ENCODE measurements at places on chromosomes 11 and 22.

DNA sequence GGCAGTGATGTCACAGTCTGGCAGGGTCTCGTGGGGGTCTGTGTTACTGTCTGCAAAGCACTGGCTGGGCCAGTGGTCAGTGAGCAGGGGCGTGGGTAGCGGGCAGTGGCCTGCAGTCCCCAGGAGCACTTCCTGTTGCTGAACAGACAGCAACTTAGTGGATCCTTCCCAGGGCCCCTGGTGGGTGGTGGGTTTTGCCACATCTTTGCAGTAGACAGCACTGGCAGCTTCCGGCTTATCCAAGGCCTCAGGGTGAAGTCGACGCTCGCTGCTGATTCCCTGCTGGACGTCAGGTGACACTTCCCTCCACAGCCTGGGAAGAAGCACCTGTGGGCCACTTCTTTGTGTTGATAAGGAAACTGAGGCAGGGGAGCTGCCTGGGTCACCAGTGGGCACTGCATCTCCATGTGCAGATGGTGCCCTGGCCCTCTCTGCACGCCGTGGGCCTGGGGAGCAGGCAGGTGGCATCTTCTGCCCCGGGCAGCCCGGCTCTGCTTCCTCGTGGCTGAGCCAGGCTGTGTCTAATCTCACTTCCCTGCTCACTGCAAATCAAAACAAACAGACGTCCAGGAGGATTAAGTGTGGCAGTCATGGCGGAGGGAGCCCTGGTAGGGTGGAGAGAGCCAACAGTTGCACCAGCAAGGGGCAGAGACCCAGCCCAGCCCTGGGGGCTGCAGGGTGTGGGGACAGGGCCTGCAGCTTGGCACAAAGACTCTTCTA, 79.8 kb downstream of the KCNQ1 start:
- DNase-seq: no peak

DNA sequence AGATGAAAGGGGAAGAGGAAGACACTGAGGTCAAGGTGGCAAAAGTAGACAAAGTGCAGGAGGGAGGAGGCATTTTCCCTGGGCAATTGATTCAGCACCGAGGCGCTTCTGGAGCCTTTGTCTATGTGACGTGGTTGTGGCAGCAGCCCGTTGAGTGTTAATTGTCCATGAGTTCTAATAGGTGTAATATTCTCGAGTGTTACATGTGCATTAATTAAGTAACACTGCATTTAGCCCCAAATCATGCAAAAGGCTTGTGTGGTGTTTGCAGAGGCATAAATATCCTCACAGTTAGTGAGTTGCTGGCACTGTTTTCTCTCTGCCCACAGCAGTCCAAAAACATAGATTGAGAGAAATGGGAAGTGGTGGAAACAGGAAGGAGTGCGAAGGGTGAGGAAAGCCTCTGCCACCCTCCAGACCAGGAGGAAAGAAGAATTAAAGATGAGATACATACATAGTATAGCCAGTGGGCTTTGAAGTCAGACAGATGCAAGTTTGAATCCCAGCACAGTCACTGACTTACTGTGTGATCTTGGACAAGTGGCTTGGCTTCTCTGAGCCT, 361.2 kb downstream of the MN1 start:
- DNase-seq: no peak

- DNase-seq: no peak
Observed at GRCh38 chr22:37672920-37673455, 2.4 kb upstream of the LGALS1 start.

GRCh38 chr11:94558932-94559331, 8.2 kb upstream of the PIWIL4 start:
- no peak for DNase-seq

DNA sequence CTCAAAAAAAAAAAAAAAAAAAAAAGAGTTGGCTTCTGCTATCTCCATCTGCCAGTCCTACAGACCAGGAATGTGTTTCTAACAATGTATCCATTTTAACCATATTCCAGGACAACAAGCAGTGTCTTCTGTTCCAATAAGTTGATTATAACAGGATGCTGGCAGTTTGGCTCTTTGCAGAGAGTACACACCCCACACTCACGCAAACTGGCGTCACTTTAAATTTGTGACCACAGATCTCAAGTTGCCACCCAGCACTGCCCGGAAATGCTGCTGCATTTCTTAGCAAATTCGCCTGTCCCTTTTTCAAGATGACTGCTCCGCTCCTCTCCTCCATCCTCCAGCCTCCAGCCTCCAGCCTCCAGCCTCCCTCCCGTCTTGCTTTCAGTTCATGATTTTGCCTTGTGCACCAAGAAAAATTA, 44.3 kb downstream of the SCGB1A1 start:
- DNase-seq: no peak

DNA sequence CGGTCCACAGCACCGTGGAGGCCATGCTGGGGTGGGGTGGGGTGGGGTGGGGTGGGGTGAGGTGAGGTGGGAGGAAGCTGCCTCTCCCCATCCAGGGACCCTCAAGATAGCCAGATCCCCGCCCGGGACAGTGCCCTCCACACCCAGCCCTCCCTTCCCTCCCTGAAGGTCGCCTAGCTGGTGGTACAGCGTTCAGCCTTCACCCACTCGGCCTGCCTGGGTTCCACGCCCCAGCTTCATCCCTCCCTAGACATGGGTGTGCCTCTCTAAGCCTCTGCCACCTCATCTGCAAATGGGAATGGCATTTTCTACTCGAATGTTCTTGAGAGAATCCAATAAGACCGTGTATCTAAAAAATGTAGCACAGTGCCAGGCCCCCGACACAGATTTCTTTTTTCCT, 17.8 kb downstream of the KCTD17 start:
- no peak for DNase-seq

- no peak for DNase-seq
Observed at GRCh38 chr22:50530580-50530876, 716 bp upstream of the TYMP start.

DNA sequence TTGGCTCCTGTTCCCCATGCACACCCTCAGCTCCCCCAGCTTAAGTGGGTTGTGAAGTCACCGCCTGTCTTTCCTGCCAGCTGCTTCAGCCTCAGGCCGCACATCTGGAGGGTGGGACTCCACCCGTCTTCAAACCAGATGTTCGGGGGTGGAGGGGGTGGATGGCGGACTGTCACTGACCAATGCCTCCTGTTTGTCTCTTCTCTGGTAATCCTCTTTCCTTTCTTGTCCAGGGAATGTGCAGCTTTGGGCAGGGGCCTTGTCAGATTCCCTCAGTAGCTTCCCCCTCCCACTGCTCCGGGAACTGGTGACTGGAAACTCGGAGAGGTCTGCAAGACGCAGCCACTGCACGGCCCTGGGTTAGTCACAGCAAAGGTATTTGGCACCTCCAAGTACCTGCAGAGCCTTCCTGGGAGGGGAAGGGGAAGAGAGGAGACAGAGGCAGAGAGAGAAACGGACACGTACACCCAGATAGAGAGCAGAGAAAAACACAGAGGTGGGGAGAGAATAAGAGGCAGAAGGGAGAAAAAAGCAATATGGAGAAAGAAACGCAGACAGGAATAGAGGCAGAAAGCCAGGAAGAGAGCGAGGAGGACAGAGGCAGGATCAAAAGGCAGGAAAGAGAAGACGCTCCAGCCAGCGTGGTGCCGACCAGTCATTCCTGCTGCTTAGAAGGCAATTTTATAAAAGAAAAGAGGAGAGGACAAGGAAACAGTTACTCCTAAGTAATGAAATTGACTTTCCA, 56.1 kb upstream of the TIMP3 start:
- no peak for DNase-seq

DNA sequence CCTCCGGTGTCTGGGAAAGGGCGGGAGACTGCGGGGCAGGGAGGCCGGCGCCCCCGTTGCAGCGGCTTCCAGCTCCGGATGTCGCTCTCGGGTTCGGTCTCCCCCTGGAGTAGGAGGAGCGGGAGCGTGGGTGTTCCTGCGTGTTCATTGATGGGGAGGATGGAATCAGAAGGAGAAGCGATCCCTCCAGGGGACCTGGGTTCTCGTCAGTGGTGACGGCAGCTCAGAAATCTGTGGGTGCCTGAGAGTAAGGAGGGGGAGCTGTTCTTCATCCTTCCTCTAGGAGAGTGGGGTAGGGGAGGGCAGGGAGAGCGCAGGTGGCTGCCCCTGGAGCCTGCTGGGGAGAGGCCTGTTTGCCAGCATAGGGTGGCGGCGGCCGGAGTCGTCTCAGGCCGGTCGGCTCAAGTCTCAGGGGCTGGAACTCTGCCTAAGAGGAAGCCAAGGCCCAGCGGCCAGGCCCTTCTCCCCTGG, 1.1 kb downstream of the UBASH3B start:
- no peak for DNase-seq

DNA sequence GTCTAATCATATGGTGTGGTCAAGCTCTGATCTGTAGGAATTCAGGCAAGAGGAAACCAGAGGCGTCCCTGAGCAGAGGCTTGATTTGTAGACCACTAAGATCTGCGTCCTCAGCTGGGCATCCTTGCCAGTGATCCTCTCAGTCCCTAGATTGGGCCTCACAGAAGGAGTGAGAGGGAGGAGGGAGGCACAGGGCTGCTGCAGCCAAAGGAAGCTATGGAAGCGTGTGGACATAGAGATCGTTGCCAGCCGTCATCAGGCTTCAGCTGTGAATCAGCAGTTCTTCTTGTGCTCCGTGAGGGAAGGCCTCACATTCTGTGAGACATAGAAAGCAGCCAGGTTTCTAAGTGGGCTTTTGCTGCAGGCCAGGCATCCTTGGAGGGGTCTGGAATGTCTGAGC, 254.6 kb upstream of the KIRREL3 start:
- DNase-seq: no peak

DNA sequence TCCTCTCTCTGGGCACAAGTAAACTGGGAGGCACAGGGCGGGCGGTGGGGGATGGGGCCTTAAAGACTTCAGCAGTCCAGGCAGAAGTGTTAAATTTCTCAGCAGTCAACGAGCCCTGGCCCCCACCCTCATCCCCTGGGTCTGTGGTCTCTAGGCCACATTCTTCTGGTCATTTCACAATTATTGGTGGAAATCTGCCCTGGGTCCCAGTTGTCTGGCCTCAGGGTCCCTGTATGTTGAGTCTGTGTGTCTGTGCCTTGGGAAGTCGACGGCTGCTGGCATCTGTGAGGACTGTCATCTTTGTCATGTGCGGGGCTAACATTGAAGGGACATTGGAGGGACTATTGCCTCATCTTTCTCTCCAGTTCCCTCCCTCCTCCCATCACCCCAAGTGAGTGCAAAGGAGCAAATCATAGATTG, 1.7 kb downstream of the TSPAN18 start:
- no peak for DNase-seq

- peak; percentile 41 for DNase-seq
Observed at GRCh38 chr11:84524422-84525051, 1102.6 kb downstream of the DLG2 start.

- DNase-seq: no peak
Observed at GRCh38 chr11:117009905-117010605, 88.2 kb downstream of the SIK3 start.

GRCh38 chr11:121657146-121657545, 204.4 kb upstream of the SORL1-AS1 start:
- DNase-seq: no peak

- peak; percentile 61 for DNase-seq
Observed at GRCh38 chr22:32531931-32532819, 57.6 kb downstream of the FBXO7 start.

GRCh38 chr11:4830346-4830745, 9.2 kb downstream of the OR51F2 start:
- no peak for DNase-seq

DNA sequence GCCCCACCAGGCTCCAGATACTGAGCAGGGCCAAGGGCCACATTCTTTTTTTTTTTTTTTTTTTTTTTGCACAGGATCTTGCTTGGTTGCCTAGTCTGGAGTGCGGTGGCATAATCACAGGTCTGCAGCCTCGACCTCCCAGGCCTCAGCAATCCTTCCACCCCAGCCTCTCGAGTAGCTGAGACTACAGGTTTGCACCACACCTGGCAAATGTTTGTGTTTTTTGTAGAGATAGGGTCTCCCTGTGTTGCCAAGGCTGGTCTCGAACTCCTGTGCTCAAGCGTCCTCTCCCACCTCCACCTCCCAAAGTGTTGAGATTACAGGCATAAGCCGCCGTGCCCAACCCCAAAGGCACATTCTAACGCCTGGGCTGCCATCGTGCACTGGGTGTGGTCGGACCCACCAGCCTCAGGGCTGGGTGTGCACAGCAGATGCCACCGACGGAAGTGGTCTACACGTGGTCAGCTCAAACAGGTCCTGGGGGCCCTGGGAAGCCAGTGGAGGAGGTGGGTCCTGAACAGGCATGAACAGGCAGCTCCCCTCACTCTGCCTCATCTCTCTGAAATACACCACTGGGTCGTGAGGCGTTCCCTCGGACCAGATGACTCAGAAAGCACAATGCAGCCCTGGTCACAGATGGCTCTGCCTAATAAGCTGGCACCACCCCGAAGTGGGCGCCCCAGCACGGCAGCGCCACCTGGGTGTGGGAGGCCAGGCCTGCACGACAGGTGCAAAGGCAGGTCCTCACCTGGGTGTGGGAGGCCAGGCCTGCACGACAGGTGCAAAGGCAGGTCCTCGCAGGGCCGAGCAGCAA, 5.1 kb upstream of the B4GALNT4 start:
- DNase-seq: no peak

- DNase-seq: peak; percentile 48
Observed at GRCh38 chr11:255176-255575, 18.4 kb downstream of the PSMD13 start.

DNA sequence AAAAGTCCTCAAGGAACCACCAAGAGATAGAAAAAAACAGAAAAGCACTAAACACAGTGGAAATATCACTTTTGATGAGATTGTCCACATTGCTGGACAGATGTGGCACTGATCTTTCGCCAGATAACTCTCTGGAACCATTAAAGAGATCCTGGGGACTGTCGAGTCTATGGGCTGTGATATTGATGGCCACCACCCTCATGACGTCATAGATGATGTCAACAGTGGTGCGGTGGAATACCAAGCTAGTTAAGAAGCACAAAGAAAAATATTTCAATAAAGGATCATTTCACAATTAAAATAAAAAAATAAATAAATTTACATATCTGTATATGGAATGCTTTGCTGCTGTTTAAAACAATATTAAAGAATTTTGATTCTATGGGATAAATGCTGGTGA, 45.5 kb downstream of the ARL14EP start:
- no peak for DNase-seq

GRCh38 chr11:68615657-68616056, 68.7 kb upstream of the GAL start:
- DNase-seq: no peak

DNA sequence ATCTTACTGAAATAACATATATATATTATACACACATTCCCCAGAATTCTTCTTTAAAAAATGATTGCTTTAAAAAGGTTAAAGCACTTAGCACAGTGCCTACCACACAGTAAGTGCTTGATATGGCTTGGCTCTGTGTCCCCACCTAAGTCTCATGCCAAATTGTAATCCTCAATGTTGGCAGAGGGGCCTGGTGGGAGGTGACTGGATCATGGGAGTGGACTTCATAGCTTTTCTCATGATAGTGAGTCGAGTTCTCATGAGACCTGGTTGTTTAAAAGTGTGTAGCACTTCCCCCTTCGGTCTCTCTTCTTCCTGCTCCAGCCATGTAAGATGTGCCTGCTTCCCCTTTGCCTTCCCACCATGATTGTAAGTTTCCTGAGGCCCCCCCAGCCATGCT, 6.2 kb downstream of the CRYAB start:
- DNase-seq: no peak
